ENCODE measurements at places on chromosomes 3 and 15.

DNA sequence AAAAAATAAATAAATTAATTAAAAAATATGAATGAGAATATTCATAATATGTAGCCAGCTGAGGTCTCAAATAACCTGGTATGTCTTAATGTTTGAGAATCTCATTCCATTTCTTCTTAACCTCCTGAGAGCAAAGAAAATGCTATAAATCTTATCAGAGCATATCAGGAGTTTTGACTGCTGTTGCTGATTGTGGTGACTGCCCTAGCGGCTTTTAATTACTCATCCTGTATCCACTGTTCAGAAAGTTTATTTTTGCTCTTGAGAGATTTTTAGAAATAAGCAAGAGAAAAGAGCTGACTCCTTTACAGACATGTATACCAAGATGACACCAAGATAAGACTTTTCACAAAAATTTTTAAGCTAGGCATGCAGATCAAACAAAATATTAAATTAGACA, 454.8 kb upstream of the CBLB start:
- DNase-seq = no peak

GRCh38 chr3:52439426-52440248, 5.3 kb downstream of the SEMA3G start:
- no peak for DNase-seq

DNA sequence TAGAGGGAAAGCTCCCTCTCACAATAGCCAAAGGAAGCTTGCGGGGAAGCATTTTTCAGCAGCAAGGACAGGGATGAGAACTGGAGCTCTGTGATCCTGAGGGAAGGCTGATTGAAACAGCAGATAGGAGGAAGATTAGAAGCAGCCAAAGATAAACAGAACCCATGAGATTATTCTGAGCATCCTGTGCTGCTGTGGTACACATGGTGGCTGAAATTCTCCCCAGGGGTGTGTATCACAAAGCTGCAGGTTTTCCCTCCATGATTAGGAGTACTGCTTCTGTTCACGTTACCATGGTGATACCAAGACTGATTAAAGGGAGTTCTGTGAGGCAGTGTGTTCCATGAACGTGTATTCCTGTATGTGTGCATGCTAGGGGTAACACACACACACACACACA, 30.3 kb upstream of the PSMD6 start:
- DNase-seq = no peak

GRCh38 chr15:47434596-47434995, 282.7 kb upstream of the SEMA6D start:
- DNase-seq = no peak

DNA sequence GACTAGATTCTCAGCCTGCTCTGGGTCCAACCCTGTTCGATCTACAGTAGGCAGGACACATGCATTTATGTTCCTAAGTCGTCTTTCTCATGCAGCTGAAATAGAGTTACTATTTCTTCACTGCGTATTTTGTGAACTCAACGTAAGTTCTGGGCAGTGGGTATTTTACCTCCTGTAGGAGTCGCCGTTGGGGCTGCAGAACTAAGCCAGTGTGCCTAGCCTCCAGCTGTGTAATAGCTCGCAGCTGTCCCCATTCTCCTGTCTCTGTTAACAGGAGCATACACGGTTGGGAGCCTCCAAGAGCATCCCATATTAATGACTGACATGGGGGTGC, 58.4 kb upstream of the HRH1 start:
- peak; percentile 18 for DNase-seq

All from RPMI8226 (cell line).